ENCODE measurements at places on chromosomes 16 and 17.

DNA sequence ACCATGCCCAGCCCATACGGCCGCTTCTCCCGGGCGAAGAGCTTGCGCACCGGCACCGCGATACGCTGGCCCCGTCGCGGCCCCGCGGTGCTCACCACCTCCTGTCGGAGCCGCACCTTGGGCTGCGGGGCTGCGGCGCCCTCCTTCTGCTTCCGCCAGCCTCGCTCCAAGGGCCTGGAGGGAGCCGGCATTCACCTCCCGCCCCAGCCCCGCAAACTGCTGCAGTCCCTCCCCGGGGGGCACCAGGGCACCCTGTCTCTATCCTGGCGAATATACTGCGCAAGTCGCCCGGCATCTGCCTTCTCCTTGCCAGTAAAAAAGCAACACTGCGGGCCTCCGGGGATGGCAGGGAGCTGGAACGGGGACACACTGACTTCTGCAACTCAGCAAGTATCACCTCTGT lies 8.3 kb downstream of the SNRNP25 start:
- DNase-seq: no peak

- no peak for DNase-seq
Observed at GRCh38 chr17:6710317-6710716, 2.9 kb downstream of the SLC13A5 start.

- DNase-seq: no peak
Observed at GRCh38 chr17:17053446-17054379, 11.5 kb downstream of the MPRIP start.

GRCh38 chr17:74325376-74325742 lies 667 bp upstream of the KIF19 start:
- no peak for DNase-seq

DNA sequence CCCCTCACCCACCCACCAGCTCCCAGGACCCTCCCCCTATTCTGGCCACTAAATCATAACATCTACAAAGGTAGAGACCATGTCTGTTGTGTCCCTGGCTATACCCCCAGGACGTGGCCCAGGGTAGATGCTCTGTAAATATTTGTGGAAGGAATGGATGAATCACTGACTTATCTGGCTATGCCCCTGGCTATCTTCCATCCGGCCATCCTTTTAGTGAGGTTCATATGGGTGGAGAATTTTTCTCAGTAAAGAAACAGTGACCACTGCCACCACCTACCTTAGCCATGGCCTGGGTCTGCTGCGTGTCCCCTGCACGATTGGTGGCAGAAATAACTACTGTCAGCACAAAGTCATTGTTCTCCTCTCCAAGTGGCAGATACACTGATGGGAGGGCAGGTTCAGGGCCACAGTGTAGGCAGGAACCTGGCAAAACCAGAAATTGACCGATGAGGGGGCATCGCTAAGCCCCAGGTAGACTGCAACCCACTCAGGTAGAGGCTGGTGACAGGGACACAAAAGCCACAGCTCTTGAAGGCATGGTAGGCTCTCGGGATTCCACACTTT lies 63.1 kb upstream of the BCO1 start:
- DNase-seq: no peak

GRCh38 chr17:38721802-38722201 lies 8.3 kb upstream of the CISD3 start:
- DNase-seq: no peak

GRCh38 chr16:48526058-48526957 lies 83.7 kb downstream of the N4BP1 start:
- peak; percentile 21 for DNase-seq

DNA sequence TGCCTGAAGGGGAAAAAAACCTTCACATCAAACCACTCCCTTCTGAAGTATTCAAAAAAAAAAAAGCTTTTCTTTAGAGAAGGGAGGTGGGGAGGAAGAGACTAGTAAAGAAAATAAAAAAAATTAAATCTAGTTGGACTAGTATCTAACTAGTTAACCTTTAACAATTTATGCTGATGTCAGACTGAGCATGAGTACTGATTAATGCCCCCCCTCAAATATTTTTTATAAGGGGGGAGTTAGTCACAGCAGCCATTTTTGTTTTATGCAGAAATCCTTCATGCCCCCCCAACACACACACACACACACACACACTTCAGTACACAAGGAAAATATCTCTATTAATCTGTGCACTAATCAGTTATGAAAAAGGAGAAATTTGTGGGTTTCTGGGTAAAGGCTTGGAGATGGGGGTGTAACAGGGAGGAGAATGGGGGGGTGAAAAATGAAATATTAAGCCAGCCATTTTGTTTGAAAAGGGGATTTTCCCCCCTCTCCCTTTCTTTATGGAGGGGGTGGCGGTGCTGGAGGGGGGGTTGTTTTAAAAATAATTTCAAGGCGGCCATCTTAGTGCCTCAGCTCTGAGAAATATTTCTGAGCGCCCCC lies 4.7 kb upstream of the CHD3 start:
- peak; percentile 78 for DNase-seq

Data from CD4-positive, alpha-beta T cell treated with Interleukin-17A for 1 hour (primary cell).